ENCODE measurements at places on chromosomes 12 and 14.

- DNase-seq, result no peak
These were observed 30.6 kb upstream of the TRHDE start for GRCh38 chr12:72241552-72241951.

DNA sequence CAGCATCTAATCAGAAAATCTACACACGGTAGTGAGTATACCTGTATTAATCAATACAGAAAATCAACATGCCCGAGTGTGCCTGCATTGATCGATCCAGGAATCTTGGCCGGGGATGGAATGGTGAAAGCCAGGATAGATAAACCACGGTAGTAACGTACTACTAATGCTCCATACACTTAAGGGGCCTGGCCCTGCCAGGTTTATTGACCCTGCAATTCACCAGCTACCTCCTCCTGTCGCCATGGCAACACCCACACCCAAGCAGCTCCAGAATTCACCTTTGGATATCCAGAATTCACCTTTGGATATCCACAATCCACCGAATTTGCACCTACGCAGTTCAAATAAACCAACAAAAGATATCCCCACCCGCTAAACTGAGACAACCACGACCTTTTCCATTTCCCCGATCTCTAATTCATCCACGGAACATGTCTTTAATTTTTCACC lies 14.8 kb upstream of the CALM1 start:
- DNase-seq, result peak; percentile 38

DNA sequence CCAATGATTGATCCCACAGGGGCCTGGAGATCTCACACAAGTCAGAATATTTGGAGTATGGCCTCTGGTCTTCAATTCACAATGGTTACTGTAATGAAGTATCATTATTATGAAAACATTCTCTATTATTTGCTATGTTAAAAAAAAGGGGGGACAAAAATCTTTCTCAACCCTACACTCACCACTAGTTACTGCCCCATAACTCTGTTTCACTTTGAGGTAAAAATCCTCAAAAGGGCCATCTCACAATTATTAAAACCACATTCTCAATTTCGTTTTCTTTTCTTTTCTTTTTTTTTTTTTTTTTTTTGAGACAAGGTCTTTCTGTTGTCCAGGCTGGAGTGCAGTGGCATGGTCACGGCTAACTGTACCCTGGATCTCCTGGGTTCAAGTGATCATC lies 59.6 kb upstream of the KCNC2 start:
- DNase-seq, result no peak

GRCh38 chr14:38409071-38409705 lies 153.3 kb upstream of the CLEC14A start:
- DNase-seq, result no peak

DNA sequence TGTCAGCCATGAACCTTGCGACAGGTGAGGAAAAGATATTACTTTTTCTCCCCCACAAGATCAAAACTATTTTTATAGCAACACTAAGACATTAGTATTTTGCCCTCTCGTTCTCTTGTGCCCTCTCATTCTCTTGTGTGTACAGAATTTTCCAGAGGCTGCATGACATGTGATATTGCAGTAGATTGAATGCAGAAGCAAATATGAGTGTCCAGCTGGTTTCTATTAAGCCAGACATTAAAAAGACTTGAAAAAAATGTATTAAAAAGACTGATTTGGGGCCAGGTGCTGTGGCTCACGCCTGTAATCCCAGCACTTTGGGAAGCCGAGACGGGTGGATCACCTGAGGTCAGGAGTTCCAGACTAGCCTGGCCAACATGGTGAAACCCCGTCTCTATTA lies 63.7 kb upstream of the ZFP36L1 start:
- DNase-seq, result no peak

DNA sequence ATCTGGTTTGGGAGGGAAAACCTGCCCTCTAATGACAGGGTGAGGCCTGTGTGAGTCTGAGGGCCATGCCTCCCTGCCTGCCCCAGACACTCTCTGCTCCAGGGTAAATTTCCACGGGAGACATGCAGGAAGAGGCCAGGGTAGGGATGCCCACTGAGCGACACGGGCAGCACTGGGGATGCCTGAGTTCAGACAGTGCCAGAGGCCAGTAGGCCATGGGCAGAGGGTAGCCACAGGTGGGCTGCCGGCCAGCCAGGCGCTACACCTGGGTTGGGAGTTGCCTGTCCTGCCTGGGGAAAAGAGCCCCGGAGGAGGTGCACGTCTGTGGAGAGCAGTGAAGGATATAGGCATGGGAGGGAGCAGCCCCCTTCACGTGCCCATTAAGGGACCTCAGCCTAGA lies 3.6 kb downstream of the SERPINA12 start:
- no peak for DNase-seq

- DNase-seq, result no peak
These were observed 425.0 kb downstream of the NPAS3 start for GRCh38 chr14:33363682-33364081.

- DNase-seq, result no peak
These were observed 107.2 kb downstream of the SCAF11 start for GRCh38 chr12:45883187-45883586.

DNA sequence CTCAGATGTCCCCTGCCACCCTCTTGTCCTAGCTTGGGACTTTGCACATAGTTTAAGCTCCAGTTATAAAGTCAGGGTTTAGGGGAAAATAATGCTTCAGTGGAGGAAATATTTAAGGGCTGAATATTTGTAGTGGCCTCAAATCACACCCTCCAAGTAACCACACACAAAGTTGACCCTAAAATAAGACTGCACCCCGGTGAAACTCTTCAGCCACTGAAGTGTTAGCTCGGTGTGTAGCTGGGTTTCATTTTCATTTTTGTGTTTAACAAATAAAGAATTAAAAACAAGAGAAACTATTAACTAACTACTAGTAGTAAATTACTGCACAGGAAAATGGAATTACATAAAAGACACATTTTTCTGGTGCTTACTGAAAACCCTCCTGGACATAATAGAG lies 14.8 kb upstream of the BCL11B start:
- DNase-seq, result no peak

DNA sequence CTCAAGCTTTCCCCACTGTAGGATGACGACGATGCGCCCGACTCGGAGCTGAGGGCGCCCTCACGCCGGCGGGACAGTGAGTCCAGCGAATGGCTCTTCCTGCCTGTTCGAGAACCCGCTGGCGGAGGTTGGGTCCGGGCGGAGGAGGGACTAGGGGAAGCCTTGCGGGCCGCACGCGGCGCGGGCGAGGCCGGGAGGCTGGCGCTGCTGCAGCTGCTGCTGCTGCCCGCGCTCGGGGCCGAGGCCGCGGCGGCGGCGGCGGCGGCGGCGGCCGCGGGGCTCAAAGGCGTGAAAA lies 1.9 kb downstream of the CCDC177 start:
- DNase-seq, result no peak

DNA sequence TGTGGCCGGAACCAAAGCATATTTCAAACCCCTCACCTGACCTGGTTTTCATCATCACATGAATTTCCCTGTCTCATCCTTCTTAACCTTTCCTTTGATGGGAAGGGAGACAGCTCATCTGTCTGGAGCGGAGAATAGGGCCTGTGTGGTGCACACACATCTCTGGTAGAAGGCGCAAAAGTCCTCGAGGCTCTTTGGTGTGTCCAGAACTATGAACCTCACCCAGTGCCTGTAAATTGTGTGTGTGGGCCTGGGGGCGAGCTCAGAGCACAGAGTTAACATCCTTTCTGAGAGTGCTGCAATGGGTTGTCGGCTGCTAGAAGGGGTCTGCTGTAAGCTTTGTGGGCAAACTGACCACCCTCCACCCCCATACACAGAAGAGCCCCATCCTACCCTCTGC lies 749 bp downstream of the GALNT6 start:
- DNase-seq, result no peak

GRCh38 chr12:25054783-25055144 lies 105.9 kb upstream of the BCAT1 start:
- DNase-seq, result peak; percentile 72

- no peak for DNase-seq
These were observed 75.2 kb downstream of the NTS start for GRCh38 chr12:85949253-85949652.

GRCh38 chr12:54497883-54498282 lies 331 bp downstream of the NCKAP1L start:
- no peak for DNase-seq

DNA sequence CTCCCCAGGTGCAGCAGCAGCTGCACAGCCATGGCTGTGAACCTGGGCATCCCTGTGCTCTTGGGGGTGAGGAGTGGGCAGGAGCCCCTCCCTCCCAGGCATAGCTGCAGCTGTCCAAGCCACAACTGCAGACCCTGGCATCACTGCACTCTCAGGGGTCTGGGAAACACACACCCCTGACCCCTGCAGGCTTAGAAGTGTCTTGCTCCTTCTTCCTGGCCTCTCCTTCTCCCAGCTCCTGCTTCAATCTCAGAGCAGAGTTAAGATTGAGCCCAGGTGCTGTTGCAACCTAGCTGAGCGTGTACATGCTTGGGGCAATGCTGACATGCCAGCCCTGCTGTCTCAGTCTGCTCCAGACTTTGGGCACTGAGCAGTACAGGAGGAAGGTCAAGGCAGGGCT lies 833.6 kb downstream of the FLRT2 start:
- no peak for DNase-seq

- no peak for DNase-seq
These were observed 132.2 kb upstream of the HIF1A start for GRCh38 chr14:61563162-61563511.

DNA sequence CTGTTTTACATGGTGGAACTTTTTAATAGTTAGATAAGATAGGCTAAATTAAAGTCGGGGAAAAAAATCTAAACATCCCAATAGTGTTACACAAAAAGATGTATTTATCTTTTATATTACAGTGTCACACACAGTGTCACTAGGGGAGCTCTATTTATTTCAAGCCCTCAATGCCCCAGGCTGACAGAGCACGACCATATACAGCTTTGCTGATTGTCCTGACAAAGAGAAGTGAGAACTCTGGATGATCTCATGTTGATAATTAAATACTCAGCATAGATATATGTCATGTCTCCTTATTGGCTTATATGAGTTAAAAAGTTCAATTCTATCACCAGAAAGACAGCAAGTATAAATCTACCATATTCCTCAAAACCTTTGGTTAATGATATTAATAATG lies 594.3 kb downstream of the LRFN5 start:
- no peak for DNase-seq

DNA sequence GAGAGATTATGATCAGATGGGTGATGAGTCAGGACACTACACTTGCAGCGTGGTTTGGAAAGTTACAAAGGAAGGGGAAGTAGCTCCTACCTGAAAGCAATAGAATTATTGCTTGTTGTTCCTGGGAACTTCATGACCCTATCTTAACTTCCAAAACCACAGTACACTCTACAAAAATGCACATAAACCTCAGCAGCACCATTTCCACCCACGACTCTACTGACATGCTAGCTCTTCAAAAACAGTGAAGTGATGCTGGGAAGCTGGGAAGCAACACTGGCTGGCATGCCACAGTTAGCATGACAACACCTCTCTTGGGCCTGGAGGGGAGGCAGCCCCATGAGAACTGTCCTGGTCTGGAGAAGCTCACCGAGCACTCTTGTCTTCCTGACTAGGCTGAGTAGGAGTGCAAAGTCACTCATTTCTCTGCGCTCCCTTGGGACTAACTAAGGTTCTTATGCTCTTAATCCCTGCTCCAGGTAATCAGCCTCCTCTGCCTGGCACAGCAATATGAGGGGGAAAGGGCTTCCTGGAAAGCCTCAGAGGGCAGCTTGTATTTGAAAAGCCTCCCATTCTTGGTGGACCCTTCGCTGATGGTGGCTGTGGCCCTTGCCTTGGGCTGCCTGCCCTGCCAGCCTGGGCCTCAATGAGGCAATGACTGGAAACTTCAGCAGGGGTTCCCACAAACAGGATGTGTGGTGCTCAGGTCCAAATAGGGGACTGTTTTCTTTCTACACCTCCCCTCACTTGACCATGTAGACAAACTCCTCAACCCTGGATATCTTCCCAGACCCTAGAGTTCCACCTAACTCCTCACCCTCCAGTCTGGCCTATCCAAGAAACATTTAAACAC lies 1.2 kb downstream of the KRT3 start:
- no peak for DNase-seq

GRCh38 chr12:93378998-93379325 lies 1.2 kb downstream of the NUDT4 start:
- no peak for DNase-seq

DNA sequence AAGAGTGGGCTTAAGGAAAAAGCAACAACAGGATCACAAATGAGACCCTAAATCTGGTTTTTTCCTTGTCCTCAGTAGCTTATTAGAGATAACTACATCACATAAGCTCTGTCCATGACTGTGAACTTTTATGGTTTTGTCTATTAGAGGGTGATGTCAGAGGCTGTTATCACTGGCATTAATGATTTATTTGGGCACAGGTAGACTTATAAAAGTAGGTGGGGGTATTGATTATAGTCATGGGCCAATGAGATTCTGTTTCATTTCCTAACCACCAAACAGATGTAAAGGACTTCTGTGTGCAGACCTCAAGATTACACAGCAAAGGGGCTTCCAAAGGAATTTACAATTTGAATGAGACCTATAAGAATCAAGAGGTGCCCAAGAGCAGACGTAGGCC lies 316.4 kb downstream of the NRXN3 start:
- no peak for DNase-seq

DNA sequence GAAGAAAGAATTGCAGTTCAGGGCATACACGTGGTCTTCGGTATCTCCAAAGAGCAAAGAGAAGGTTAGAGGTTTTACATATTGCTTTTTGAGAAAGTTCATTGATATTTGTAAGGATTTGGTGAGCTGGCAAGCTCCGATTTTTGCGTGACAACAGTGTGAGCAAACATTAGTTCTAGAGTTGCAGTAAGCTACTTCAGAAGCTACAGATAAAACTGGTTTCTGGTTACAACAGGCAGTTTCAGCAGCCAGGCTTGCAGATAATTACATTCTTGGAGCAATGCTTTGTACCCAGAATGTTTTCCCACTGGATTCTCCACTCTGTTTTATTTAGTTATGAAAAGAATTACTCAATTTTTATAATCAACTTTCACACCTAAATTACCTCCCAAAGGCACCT lies 28.2 kb downstream of the KLRK1 start:
- DNase-seq, result no peak

- no peak for DNase-seq
These were observed 592.5 kb upstream of the FLRT2 start for GRCh38 chr14:84937449-84937848.

DNA sequence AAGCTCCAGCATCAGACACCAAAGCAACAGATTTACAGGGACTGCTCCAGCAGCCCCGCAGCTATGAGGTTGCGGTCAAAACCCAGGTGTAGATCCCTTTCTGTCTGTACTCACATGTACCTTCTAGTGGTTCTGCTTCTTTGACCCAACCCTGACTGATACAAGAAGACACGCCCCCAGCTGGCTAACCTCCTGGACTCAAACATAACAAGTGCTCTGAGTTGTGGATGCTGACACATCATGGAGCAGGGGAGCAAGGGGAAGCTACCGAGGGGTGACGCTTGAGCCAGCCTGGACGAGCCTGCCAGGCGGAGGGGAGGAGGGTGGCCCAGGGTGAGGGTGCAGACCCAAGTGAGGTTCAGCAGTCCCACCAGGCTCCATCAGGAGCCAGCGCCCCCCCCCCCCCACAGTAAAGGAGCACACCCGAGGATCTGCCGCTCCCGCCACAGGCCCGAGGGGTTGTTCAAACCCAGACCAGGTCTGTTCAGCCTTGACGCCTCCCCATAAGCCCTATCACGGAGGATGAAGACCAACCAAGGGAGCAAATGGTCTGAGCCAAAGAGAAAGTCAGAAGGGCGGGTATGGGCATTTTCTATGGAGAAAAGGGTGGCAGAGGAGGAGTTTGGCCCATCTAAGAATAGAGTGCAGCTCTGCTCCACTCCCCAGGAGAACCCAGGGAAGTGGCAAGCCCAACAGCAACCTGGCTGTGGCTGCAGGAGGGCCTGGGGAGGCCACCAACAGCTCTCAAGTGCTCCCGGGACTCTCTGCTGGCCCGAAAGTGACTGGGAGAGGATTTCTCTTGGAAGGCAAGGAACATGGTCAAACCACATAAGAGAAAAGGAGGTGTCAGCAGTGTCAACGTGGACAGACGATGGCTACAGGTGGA lies 229.4 kb downstream of the BCL11B start:
- no peak for DNase-seq
